ENCODE measurements at places on chromosomes 11 and 22. TPM values are rescaled to one million over a fixed set of nuclear protein-coding genes. Genes with fewer than 3 reads are reported as not detected.

The NUDT22 gene
- total RNA-seq, result 51.3 TPM

The UPK3A gene
- 3.6 TPM for total RNA-seq

The TRIM6 gene
- total RNA-seq, result 19.2 TPM

The VPREB1 gene
- total RNA-seq, result 1.2 TPM

The RRP8 gene
- 19.6 TPM for total RNA-seq

The C22orf42 gene
- not detected for total RNA-seq

The YPEL4 gene
- total RNA-seq, result 1.9 TPM

The ROBO4 gene
- 25.2 TPM for total RNA-seq

The OR52E8 gene
- total RNA-seq, result not detected

The DCDC1 gene
- 8.6 TPM for total RNA-seq

The CADM1 gene
- 104 TPM for total RNA-seq
